CD8-positive, alpha-beta memory T cell (primary cell): ENCODE measurements at places on chromosomes 4 and X. TPM values are rescaled to one million over a fixed set of nuclear protein-coding genes. Genes with fewer than 3 reads are reported as not detected.

ATRX gene
- 56.6 TPM for total RNA-seq

UCP1 gene
- total RNA-seq = not detected

SULT1E1 gene
- total RNA-seq = not detected

TLL1 gene
- total RNA-seq = not detected

PNCK gene
- not detected for total RNA-seq

CT45A3 gene
- not detected for total RNA-seq

CXorf65 gene
- total RNA-seq = 11.0 TPM

SUPT20HL2 gene
- not detected for total RNA-seq

TLR6 gene
- 1.2 TPM for total RNA-seq

- H3K36me3 ChIP-seq = no peaks in the 10 kb centered on the region
- H3K27me3 ChIP-seq = no peaks in the 10 kb centered on the region
- H3K27ac ChIP-seq = no peak overlapping the region
- H3K4me3 ChIP-seq = no peak overlapping the region
- H3K4me1 ChIP-seq = no peaks in the 10 kb centered on the region
These were observed 76.8 kb downstream of the IL15 start for GRCh38 chr4:141713185-141713584.

GRCh38 chr4:15416357-15417232 lies 11.2 kb upstream of the C1QTNF7 start:
- H3K4me3 ChIP-seq = no peak overlapping the region
- no peaks in the 10 kb centered on the region for H3K36me3 ChIP-seq
- no peak overlapping the region for H3K27ac ChIP-seq
- no peaks in the 10 kb centered on the region for H3K27me3 ChIP-seq
- peaks cover 10% of the 10 kb centered on the region for H3K4me1 ChIP-seq

DNA sequence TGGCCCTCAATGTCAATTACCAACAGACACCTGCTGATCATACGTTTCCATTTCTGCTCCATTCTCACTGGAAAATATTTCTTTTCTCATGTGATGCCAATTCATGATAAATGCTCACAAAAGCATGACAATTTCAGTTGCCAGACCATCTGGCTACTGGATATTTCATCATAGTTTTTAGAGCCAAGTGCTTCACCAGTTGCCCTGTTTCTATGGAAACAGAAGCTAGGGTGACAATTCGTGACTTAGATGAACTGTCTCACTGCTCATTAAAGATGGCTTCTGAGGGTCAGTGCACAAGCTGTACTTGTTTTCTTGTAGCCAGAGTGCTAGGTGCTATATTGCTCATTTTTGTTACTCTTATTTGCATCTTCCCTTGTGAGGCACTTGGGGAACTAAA lies 184.9 kb downstream of the COMMD8 start:
- no peaks in the 10 kb centered on the region for H3K4me1 ChIP-seq
- no peak for DNase-seq
- no peaks in the 10 kb centered on the region for H3K36me3 ChIP-seq
- no peak overlapping the region for H3K27ac ChIP-seq
- H3K4me3 ChIP-seq = no peak overlapping the region

DNA sequence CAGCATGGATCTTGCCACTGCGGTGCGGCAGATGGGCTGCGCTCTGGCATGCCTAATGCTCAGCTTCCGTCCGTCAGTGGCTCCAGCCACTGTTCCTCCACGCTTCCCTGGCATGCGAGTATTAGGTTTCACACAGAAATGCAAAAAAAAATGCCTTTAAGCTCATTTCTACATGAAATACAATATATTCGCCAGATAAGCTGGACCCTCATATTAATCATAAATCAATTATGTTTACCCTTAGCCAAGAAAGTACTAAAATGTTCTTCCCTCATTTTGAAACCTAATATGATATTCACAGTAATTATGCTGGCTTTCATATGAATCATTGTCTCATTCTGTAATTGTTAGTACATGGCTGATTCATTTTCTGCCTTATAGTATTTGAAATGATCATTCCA lies 115.5 kb upstream of the FAM241A start:
- no peak overlapping the region for H3K27ac ChIP-seq
- H3K4me3 ChIP-seq = no peak overlapping the region
- no peaks in the 10 kb centered on the region for H3K27me3 ChIP-seq
- no peaks in the 10 kb centered on the region for H3K4me1 ChIP-seq
- H3K36me3 ChIP-seq = no peaks in the 10 kb centered on the region
- no peak for DNase-seq

- no peak overlapping the region for H3K27ac ChIP-seq
- H3K36me3 ChIP-seq = no peaks in the 10 kb centered on the region
- DNase-seq = no peak
- peaks cover 5% of the 10 kb centered on the region for H3K4me1 ChIP-seq
- no peak overlapping the region for H3K4me3 ChIP-seq
- no peaks in the 10 kb centered on the region for H3K27me3 ChIP-seq
These were observed 5.0 kb upstream of the ZCCHC4 start for GRCh38 chr4:25307596-25307995.

- no peak overlapping the region for H3K27ac ChIP-seq
- H3K4me3 ChIP-seq = no peak overlapping the region
- no peaks in the 10 kb centered on the region for H3K4me1 ChIP-seq
- no peak for DNase-seq
- no peaks in the 10 kb centered on the region for H3K27me3 ChIP-seq
- H3K36me3 ChIP-seq = no peaks in the 10 kb centered on the region
These were observed 87.8 kb upstream of the ACSL1 start for GRCh38 chr4:184913356-184914143.

GRCh38 chr4:183732296-183732695 lies 73.2 kb downstream of the TRAPPC11 start:
- no peaks in the 10 kb centered on the region for H3K4me1 ChIP-seq
- H3K27me3 ChIP-seq = no peaks in the 10 kb centered on the region
- no peaks in the 10 kb centered on the region for H3K36me3 ChIP-seq
- no peak overlapping the region for H3K4me3 ChIP-seq
- DNase-seq = no peak
- no peak overlapping the region for H3K27ac ChIP-seq

GRCh38 chr4:3494462-3494871 lies 31.4 kb downstream of the DOK7 start:
- DNase-seq = no peak
- no peak overlapping the region for H3K27ac ChIP-seq
- H3K27me3 ChIP-seq = peaks cover 4% of the 10 kb centered on the region
- H3K4me3 ChIP-seq = no peak overlapping the region
- no peaks in the 10 kb centered on the region for H3K36me3 ChIP-seq

GRCh38 chr4:147985376-147985775 lies 253.5 kb downstream of the ARHGAP10 start:
- no peaks in the 10 kb centered on the region for H3K36me3 ChIP-seq
- H3K27ac ChIP-seq = no peak overlapping the region
- DNase-seq = no peak
- H3K4me1 ChIP-seq = no peaks in the 10 kb centered on the region

GRCh38 chr4:56183344-56183959 lies 203.8 kb downstream of the AASDH start:
- H3K27ac ChIP-seq = no peak overlapping the region
- no peak for DNase-seq
- no peak overlapping the region for H3K4me3 ChIP-seq
- H3K36me3 ChIP-seq = no peaks in the 10 kb centered on the region
